ENCODE measurements at places on chromosomes 6 and 20.

DNA sequence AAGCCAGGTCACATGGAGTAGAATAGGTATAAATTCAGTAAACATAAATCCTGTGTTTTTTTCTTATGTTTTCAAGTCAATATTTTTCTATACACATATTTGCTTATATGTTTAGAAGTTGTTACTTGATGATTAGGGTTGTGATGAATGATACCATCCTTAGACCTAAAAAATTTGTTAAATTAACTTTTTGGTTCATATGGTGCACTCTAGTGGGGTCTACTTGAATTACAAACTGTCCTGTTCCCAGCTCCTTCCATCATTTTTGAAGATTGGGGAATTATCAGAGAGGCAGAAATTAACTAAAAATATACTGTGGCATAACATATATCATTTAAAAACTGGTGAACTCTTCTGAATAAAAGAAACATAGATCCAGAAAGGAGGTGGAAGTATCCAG, 48.3 kb upstream of the RIPPLY2 start:
- no peak for DNase-seq

- no peak for DNase-seq
Measured at GRCh38 chr6:91852252-91852651, 1265.4 kb upstream of the MAP3K7 start.

DNA sequence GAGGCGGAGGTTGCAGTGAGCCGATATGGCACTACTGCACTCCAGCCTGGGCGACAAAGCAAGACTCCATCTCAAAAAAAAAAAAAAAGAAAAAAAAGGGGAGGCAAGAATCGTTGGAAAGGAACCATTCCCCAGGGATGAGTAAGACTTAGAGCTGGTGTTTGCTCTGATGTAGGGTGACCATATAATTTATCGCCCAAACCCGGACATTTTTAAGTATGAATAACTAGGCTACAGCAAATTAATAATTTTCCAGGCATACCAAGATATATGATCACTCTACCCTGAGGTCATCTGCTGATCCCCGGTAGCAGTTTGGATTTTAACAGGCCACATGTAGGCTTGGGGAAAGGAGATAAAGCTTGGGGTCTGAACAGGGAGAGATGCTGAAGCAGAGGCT, 260.9 kb downstream of the BTBD9 start:
- DNase-seq = no peak

- DNase-seq = no peak
Measured at GRCh38 chr6:155660251-155660977, 204.8 kb upstream of the NOX3 start.

GRCh38 chr6:112204350-112204706, 50.0 kb downstream of the LAMA4 start:
- DNase-seq = no peak

- no peak for DNase-seq
Measured at GRCh38 chr6:144723431-144723830, 438.3 kb downstream of the UTRN start.

DNA sequence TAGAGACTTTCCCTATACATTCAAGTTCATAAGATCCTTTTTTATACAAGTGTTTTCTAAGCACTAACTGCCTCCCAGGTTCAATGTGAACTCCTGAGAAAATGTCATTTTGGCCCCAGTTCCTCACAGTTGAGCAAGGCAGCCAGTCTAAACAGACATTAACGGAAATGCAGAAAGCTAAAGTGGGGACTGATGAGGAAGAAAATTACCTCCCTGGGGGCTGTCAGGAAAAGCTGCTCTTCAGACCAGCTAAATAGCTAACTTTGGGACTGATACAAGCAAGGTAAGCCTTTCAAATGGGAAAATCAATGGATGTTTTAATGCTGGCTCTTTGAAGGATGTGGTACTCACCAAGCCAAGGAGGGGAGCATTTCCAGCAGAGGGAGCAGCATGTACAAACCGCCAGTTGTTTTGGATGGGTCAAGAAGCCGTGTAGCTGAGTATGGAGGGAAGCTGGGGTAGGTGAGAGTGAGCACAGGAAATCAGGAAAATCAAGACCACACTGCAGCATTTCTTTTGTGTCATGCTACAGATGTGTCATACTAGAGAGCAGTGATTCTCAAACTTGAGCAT, 180.8 kb upstream of the CHD6 start:
- DNase-seq = no peak

DNA sequence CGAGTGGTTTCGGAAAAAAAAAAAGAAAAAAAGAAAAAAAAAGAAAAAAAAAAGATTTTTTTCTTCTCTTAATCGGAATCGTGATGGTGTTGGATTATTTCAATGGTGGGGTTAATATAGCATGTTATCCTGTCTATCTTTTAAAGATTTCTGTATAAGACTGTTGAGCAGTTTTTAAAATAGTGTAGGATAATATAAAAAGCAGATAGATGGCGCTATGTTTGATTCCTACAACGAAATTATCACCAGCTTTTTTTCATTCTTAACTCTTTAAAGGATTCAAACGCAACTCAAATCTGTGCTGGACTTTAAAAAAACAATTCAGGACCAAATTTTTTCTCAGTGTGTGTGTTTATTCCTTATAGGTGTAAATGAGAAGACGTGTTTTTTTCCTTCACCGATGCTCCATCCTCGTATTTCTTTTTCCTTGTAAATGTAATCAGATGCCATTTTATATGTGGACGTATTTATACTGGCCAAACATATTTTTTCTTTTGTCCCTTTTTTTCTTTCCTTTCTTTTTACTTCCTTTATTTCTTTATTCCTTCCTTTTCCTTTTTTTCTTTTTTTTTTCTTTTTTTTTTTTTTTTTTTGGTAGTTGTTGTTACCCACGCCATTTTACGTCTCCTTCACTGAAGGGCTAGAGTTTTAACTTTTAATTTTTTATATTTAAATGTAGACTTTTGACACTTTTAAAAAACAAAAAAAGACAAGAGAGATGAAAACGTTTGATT, 3.6 kb downstream of the SOX4 start:
- DNase-seq = no peak

- peak; percentile 49 for DNase-seq
Measured at GRCh38 chr6:109454496-109455436, 806 bp downstream of the MICAL1 start.

DNA sequence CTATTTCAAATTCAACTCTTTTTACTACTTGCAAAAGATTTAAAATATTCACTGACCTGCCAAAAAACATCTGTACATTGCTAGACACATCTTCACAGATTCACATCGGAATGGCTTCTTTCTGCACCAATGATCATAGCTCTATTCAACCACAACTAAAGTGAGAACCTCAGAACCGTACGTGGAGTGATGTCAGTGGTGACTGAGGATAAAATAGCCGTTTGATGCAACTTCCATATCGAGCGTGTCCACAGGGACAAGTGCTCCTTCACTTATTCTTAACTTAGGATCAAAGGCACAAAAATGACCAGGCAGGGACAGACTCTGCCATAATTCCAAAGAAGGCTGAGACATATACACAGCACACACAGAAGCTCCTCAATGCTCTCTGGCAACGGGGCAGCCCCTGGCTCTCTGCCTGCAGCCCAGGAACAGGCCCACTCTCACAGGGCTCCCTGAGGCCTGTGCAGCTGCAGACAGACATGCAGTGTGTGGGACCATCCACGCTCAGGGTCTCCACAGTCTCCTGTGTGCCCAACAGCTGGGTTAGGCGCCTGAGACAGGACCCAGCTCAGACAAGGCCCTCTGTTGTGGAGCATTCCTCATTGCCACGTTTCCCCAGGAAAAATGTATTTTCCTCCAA, 22.8 kb downstream of the FYN start:
- DNase-seq = no peak

DNA sequence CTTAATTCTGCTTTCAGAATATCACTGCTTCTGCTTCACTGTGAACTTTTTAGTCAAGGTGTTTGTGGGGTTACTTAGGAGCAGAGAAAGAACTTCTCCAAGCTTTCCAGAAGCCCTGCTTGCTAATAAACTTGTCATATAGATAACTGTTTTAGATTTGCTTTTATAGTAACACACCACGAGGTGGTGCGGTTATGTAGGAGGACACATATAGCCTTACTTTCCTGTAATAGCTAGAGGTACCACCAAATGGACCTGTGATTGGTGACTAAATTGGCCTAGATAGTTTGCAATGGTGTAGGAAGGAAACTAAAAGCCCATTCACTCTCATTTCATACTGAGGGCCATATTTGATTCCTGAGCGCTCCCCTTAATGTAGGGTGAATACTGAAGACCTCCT, 52.3 kb upstream of the BCLAF1 start:
- no peak for DNase-seq

GRCh38 chr20:53227523-53227922, 255.4 kb downstream of the TSHZ2 start:
- no peak for DNase-seq

GRCh38 chr6:121437851-121438651, 2.6 kb downstream of the GJA1 start:
- DNase-seq = no peak

GRCh38 chr6:99232056-99232455, 117.4 kb downstream of the FAXC start:
- DNase-seq = no peak

- no peak for DNase-seq
Measured at GRCh38 chr6:167422934-167423333, 98.0 kb downstream of the TTLL2 start.

- DNase-seq = no peak
Measured at GRCh38 chr6:35735452-35735851, 1.4 kb upstream of the ARMC12 start.

DNA sequence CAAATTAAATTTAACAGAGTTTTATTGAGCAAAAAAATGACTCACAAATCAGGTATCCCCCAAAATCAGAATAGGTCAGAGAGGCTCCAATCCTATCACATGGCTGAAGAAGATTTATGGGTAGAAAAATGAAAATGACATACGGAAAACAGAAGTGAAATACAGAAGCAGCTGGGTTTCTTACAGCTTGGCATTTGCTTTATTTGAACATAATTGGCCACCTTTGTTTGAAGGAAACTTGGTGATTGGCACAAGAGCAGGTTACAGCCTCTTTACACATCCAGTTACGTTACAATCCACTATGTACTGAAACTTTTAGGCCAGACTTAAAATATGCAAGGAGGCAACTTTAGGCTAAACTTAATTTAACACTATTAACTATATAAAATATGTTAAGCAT, 11.7 kb upstream of the TREM2 start:
- no peak for DNase-seq

DNA sequence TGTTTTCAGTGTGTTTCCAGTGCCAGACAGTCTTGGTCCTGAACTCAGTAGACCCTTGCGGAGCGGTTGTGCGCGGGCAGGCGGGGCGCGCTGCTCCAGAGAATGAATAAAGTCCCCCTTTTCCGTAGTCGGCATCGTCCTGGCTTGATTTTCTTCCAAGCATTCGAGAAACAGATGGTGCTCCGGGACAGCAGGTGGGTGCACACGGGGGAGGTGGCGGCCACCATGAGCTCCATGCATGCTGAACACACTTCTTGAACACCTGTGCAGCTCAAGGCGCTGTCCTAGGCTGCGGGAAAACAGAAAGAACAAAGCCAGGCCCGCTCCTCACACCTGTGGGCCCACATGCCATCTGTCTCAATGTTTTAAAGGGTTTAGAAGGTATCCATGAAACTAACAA, 125.2 kb downstream of the TAF4 start:
- DNase-seq = no peak

GRCh38 chr6:154582696-154583095, 72.2 kb upstream of the CNKSR3 start:
- DNase-seq = no peak

- DNase-seq = no peak
Measured at GRCh38 chr6:128515550-128516513, 4.6 kb downstream of the PTPRK start.

DNA sequence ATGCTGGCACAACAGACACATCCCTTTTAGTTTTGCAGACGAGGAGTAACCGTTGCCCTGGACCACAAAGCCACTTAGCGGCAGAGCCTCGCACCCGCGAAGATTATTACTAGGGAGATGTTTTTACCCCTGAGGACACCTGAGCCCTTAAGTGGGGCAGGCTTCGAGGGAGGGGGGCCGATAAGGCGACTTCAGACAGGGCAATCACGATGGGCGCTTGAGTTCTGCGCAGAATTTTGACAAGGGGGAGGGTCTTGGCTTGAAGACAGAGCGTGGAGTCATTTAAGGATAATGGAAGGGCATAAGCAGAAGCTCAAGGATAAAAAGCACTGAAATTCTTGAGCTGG, 650 bp upstream of the TTK start:
- peak; percentile 5 for DNase-seq

GRCh38 chr6:113586413-113587077, 270.6 kb upstream of the MARCKS start:
- no peak for DNase-seq

Measured in activated T-cell treated with anti-CD3 and anti-CD28 coated beads for 4 hours (primary cell).